ENCODE measurements at places on chromosomes 3 and 15. TPM values are rescaled to one million over a fixed set of nuclear protein-coding genes. Genes with fewer than 3 reads are reported as not detected.

GRCh38 chr15:93477721-93478120, 388.7 kb upstream of the RGMA start:
- DNase-seq = peak; percentile 13

DNA sequence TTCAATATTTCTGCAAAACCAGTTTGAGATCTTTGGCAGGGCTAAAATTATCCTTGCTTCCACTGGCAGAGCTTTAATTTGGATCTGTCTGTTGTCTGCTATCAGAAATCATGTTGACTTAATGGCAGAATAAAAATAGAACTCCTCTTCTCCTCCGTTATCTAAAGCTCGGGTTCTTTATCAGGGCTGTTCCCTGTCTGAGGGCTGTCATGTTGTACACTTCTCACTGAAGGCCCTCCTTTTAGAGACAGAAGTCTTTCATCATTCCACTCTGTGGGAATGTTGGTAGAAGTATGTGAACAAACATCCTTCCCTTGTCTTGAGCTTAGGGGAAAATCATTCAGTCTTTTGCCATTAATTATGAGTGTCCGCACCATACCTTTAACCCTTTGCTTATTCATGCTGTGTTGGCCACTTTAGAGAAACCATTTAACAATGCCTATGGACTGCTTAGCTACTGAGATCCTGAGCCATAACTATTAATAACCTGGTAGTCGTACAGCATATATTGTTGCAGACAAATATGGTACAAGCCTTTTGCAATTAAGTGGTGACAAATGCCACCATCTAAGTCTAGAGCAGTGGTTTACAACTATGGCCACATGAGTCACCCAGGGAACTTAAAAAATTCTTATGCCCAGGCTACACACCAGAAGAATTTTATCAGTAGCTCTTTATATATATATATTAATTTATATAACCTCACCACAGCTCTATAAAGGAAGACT, 226.0 kb upstream of the TPM1 start:
- no peak for DNase-seq

- no peak for DNase-seq
These were observed 3.3 kb downstream of the FAM43A start for GRCh38 chr3:194688946-194689345.

DNA sequence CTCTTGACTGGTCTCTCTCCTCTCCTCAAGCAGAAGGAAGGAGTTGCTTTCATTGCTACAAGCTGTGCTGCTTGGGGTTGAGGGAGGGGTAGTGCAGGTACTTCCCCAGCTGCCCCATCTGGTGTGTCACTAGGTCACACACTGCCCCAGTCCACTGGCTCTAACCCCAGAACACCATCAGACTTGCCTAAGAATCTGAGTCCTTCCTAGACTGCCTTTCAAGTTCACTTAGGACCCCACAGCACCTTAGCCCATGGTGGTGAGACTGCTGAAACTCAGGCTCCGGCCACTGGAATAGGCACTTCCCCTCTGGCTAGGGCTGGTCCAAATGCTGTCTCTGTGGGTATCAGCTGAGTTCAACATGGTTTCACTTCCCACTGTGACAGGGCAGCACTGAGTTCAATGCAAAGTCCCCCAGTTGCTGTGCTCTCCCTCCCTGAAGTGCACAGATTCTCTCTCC, 279.7 kb upstream of the GOLGA6L4 start:
- no peak for DNase-seq

GRCh38 chr3:71504250-71505036, 79.1 kb downstream of the FOXP1 start:
- DNase-seq = no peak

GRCh38 chr15:76512971-76513370, 176.4 kb downstream of the ISL2 start:
- no peak for DNase-seq

The FETUB gene
- not detected for total RNA-seq

The HOMER2 gene
- total RNA-seq = 23.9 TPM

The RPL22L1 gene
- 250 TPM for total RNA-seq

The PP2D1 gene
- total RNA-seq = not detected

The CACNA2D3 gene
- total RNA-seq = 2.3 TPM

Measured in GM23338 (cell line).